ENCODE measurements at places on chromosomes 12 and 14.

DNA sequence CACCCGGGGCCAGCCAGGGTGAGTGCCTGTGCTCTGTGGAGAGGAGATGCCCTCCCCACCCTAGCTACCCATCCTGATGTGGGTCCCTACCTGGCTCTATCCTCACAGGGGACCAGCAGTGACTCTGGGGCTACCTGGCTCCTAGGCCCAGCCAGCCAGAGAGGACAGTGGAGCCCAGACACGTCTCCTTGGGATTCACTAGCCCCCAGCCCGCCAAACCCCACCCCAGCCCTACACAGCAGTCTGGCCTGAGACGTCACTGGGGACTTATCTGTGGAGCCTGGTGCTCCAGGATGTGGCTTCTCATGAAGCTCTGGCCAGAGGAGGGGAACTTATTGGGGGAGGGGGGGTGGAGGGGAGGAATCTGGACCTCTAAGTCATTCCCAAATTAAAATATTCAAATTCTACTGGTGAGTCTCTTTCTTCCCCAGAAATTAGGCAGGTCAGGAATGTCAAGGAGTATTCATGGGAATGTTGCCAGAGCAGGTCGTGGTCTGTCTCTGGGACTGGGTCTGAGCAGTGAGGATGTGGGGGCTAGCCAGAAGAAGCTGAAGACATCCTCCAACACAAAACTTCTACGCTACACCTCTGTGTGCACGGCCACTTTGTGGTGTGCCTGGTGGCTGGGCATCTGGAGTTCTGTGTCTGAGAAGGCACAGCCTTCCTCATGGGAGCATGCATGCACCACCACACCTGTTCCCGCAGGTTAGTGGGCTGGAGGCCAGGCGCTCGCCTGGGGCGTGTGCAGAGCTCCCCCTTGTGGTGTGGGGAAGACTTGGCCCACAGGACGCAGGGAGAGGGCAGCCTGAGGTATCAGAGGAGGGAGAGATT lies 2.7 kb downstream of the CMTM5 start:
- DNase-seq, result peak; percentile 55

DNA sequence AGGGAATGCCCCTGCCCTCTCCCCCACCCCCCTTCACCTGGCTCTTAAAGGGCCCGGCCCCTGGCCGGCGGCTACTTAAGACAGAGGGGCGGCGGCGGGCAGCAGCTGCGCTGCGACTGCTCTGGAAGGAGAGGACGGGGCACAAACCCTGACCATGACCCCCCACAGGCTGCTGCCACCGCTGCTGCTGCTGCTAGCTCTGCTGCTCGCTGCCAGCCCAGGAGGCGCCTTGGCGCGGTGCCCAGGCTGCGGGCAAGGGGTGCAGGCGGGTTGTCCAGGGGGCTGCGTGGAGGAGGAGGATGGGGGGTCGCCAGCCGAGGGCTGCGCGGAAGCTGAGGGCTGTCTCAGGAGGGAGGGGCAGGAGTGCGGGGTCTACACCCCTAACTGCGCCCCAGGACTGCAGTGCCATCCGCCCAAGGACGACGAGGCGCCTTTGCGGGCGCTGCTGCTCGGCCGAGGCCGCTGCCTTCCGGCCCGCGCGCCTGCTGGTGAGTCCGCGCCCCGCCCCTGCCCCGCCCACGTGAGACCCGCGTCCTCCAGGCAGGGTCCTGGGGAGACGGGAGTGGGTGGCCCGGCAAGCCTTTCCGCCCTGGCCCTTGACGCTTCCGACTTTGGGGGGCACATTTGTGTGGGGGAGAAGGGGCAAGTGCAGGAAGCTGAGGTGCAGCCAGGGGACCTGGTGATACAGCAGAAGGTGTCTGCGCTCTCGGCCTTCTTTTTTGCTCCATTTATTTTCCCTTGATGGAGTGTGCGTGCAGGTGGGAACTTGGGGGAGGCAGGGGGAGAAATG lies at the start of gene IGFBP6:
IGFBP6 (plus strand) TSS at position 104 of the 790 bp plus-strand sequence; CDS start at position 155, 51 bp downstream.
- DNase-seq, result peak; percentile 54

DNA sequence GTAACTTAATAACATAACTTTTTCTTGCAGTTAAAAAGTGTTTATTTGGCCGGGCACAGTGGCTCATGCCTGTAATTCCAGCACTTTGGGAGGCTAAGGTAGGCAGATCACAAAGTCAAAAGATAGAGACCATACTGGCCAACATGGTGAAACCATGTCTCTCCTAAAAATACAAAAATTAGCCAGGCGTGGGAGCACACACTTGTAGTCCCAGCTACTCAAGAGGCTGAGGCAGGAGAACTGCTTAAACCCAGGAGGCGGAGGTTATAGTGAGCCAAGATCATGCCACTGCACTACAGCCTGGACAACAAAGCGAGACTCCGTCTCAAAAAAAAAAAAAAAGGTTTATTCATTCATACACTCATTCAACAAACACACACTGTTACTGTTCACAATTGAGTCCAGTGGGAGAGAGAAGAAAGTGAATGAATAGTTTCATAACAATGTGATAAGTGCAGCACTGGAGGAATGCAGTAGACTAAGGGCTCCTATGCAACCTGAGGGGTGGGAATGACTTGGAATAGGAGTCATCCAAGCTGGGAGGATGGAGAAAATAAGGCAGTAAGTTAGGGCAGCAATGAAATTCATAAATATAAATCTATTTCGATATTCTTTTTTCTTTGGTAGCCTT lies 19.8 kb downstream of the DAD1 start:
- no peak for DNase-seq

DNA sequence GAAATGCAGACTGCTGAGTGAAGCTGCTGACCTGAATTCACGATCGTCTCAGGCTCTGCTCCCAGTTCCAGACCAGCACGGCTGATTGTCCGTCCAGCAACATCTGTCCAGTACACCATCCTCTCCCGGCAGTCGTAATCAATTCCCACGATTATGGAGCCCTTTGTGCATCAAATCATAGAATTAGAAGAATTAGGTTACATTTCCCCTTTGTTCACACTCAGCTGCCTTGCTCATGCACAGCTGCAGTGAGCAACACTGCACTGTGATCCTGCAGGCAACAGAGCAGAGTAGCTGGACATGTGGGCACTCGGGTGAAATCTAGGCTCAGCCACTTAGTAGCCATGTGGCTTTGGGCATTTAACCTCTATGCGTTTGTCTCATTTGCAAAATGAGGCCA lies 22.2 kb downstream of the RTRAF start:
- no peak for DNase-seq

DNA sequence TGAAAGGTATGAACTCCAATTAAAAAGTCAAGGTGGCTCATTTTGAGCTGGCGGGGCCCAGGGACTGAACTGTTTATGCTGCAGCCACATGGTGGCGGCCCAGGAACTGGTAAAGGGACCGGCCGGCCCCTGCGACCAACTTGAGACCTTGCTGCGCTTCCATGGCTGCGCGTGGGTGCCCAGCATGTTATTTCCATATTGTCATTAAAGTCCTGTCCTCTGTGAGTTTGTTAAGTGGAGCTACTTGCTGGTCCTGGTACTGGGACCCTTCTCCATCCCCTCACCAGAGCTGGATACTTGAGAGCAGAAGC lies 62.3 kb downstream of the BEGAIN start:
- no peak for DNase-seq

DNA sequence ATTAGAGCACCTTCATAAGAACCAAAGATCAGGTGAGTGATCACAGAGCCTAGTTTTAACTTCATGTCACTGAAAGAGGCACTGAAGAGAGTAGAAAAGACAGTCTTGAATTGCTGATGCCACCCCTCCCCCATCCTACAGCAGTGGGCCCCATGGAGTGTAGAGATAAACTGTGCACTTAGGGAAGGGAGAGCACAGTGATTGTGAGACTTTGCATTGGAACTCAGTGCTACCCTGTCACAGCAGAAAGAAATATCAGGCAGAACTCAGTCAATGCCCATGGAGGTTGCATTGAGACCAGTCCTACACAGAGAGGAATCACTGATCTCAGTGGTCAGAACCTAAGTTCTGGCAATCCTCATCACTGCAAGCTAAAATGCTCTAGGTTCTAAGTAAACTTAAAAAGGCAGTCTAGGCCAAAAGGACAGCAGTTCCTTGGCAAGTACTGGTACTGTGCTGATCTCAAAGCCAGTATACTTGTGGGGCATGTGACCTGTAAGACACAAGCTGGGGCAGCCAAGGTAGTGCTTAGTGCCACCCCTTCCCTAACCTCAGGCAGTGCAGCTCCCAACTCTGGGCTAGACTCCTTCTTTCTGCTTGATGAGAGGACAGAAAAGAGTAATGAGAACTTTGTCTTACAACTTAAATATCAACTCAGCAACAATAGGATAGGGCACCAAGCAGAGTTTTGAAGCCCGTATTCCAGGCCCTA lies 94.1 kb downstream of the FSCB start:
- no peak for DNase-seq

GRCh38 chr12:46771268-46771827 lies 54.4 kb downstream of the SLC38A4 start:
- no peak for DNase-seq

- no peak for DNase-seq
Observed at GRCh38 chr14:75521415-75522199, 662 bp upstream of the BATF start.

GRCh38 chr14:76136476-76137110 lies 15.1 kb upstream of the GPATCH2L start:
- DNase-seq, result no peak

DNA sequence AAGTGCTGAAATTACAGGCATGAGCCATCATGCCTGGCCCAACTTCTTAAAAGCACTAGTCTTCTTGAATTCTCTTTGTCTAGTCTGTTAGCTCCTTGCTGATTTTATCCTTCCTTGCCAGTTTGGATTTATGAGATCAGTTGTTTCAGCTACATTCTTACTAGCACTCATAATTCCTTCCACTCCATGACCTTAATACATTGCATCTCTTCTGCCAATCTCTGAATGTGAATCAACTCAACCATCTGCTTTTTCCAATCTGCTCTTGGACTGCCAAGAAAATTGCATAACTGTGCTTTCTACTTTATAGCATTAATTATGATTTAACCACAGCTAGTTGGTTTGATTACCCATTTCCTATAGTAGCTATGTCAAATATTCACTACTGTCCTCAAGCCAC lies 14.9 kb upstream of the HEATR5A start:
- no peak for DNase-seq

- DNase-seq, result no peak
Observed at GRCh38 chr12:58086006-58086405, 144.6 kb downstream of the ATP23 start.

- DNase-seq, result no peak
Observed at GRCh38 chr12:724194-724855, 28.1 kb upstream of the WNK1 start.

- no peak for DNase-seq
Observed at GRCh38 chr14:102646615-102647014, 54.2 kb downstream of the RCOR1 start.

- DNase-seq, result no peak
Observed at GRCh38 chr14:104732355-104732804, 8.4 kb downstream of the ADSS1 start.

DNA sequence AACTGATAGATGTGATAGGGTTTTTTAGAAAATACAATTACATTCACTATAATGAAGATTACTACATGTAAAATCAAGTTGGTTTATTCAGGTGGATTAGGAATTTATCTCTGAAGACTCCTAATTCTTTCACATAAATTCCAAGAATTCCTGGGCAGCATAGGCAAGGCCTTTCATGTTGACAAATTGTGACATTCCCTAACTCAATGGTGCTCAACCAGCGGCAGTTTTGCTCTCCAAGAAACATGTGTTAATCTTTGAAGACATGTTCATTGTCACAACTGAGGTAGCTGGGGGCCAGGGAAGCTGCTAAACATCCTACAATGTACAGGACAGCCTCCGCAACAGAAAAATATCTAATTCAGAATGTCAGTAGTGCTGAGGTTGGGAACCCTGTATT lies 46.3 kb downstream of the PTPRQ start:
- no peak for DNase-seq

- DNase-seq, result no peak
Observed at GRCh38 chr12:68400226-68400829, 68.2 kb upstream of the MDM1 start.

- peak; percentile 32 for DNase-seq
Observed at GRCh38 chr14:24456980-24457379, 14.4 kb upstream of the SDR39U1 start.

- DNase-seq, result peak; percentile 9
Observed at GRCh38 chr12:98456576-98457573, 58.5 kb upstream of the TMPO start.

- DNase-seq, result no peak
Observed at GRCh38 chr14:94345344-94346064, 22.4 kb upstream of the SERPINA6 start.

DNA sequence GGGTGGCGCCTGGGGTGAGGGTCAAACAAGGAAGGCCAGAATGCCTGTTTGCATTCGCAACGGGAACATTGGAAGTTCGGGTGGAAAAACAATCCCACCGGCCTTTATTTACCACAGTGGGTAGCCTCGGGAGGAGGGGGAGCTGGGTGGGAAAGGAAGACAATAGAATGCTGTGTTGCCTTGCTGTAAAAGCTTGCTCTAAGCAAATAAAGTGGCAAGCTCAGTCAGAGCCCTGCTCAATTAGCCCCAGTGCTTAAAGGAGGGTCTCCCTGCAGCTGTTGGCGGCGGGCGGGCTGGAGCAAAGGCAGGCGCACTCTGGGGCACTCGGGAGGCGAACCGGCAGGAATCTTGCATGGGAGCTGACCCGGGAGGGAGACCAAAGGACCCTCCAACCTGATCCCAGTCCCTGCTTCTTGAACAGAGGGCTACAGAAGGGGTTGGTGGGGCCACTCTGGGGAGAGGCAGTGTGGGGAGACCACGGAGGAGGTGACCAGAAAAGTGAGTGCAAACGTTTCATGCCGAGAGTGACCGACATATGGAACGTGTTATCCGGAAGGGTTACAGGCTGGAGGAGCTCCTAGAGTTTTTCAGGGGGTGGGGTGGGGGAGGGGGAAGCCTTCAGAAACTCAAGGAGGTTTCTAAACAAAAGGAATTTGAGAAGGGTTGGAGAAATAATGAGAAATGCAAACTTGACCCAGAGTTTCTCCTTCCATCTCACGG lies 48.5 kb downstream of the NTF3 start:
- no peak for DNase-seq

- no peak for DNase-seq
Observed at GRCh38 chr14:59254911-59255545, 66.6 kb downstream of the DAAM1 start.

DNA sequence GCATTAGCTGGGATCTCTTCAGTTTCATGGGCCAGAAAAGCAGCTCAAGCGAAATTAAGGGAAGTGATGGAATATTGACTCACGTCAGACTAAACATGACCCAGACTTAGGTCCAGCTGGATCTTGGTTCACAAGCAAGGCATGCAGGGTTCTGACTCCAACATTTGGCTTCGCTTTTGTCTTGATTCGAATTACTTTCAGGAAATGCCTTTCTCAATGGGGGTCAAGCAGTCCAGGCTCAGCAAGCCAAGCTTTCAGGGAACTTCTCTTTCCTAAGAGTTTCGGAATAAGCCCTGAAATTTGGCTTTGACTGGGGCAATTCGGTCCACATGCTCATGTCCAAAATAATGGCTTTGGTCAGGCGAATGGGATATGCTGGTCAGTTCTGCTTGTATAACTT lies 678.7 kb upstream of the TMEM132C start:
- DNase-seq, result no peak

- peak; percentile 96 for DNase-seq
Observed at GRCh38 chr14:87992718-87993628, at the start of gene GALC. Gene GALC, minus strand, starts transcription at chr14:87993182. Its CDS starts 18 bp downstream, at chr14:87993164.

DNA sequence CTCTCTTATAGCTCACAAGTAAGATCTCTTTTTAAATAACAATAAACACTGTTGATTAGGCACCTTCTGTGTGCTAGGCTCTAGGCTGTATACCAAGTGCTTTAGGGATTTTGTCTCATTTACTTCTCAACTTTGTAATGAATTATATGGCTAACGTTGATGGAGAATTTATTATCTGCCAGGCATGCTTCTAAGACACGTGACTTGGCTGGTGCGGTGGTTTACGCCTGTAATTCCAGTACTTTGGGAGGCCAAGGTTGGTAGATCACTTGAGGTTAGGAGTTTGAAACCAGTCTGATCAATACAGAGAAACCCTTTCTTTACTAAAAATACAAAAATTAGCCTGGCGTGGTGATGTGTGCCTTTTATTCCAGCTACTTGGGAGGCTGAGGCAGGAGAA lies 1202.8 kb upstream of the TMEM132C start:
- no peak for DNase-seq
